Chondrocyte (in vitro differentiated cells): ENCODE measurements at places on chromosomes 16 and 17. TPM values are rescaled to one million over a fixed set of nuclear protein-coding genes. Genes with fewer than 3 reads are reported as not detected.

Gene JMJD8
- 38.8 to 56.5 TPM (median 39.2 TPM) in 3 replicates for total RNA-seq

DNA sequence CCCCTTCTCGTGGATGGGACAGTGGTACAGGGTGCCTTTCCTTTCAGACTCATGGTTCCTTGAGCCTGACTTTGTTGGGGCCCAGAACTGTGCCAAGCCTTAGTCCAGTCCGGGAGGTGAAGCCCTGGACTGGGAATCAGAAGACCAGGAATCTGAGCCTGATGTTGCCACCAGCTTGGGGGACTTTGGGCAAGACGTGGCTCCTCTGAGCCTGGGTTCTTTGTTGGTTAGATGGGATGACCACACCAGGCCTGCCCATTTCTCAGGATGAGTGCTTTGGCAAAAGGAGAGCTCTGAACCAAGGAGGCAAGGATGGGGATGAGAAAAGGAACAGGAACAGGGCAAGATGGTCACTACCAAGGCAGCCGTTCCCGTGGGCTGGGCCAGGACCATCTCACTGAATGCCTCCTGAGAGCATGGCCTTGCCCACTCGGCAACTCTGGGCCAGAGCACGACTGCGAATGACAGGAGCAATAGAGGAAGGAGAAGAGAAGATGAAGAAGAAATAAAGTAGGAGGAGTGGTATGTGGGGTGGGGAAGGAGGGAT is 32.5 kb downstream of the PITPNM3 start:
- peak; percentile 60 for DNase-seq

DNA sequence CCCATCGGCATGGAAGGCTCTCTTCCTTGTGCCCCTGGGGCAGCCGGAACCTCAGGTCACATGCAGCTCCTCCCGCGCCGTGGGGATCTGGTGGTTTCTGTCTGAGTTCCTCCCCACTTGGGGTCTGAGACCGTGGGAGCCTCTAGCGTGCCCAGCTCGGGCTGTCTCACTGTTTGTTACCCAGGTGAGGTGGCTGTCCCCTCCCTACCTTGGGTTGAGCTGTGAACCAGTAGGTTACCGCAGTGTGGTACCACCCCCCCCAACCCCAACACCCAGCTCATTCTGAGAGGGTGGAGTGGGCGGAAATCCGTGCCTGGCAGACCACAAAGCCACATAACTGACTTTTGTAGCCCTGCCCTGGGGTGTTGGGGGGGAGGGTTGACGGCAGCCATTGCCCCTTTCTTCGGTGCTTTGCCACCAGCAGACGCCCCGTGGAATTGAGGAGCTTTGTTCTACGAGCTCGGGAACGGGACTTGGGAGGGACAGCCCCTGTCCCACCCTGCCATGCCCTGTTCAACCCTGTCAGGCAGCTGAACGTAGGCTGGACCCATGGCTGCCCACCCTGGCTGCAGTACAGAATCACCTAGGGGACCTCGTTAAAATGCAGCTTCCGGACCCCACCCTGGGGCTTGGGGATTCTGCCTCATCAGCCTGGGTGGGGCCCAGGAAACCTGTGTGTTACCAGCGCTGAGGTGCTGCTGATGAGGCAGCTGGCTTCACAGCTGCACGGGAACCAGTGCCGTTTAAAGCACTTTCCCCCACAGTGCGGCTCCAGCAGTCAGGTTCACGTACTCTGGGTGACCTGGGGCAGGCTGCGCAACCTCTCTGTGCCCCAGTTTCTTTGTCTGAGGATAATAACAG is 18.5 kb downstream of the RAP1GAP2 start:
- no peak for DNase-seq

DNA sequence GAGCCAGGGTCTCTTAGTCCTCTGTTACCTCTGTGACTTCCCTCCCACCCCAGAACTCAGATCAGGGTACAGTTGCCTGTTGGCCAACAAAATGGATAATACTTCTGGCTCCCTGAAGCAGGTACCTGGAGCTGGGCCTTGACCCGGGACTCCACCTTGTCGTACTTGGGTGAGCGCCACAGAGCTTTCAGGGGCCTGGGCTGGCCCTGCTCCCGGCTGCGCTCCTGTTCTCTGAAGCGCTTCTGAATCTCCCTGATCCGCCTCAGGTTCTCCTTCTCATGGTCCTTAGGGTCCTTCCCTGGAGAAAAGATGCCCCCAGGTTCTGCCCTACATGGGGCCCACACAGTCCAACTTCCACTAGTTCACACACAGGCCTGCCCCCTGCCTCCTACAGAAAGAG is 1.7 kb downstream of the ENKD1 start:
- DNase-seq, result no peak

GRCh38 chr16:65863236-65863635 is 503.3 kb upstream of the CDH5 start:
- DNase-seq, result no peak

Gene MT1M
- total RNA-seq, result 0.35 to 0.59 TPM in 2 of 3 replicates, not detected in the other

Gene CSH2
- total RNA-seq, result 6.9 TPM in 1 of 3 replicates, not detected in the others

GRCh38 chr17:8277317-8277716 is 11.2 kb upstream of the RANGRF start:
- DNase-seq, result no peak

Gene C16orf89
- total RNA-seq, result not detected in 3 replicates

DNA sequence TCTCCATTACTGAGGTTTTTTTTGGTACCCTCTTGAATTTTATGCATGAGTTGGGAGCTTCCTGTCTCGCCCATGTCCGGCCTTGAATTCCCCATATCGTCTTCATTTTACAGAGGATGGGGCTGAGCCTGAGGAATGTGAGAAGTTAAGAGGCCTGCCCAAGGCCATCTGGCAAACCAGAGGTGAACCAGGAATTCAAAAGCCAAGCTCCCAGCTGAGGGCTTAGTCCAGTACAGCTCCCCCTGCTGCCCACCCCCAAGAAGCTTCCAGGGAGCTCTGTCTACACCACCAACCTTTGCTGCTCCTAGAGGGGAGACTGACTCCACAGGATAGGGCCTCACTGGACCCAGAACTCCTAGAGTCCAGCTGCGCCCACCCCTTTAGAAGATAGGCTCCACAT is 20.7 kb upstream of the C16orf78 start:
- no peak for DNase-seq

- no peak for DNase-seq
These were observed 32.4 kb downstream of the SMARCE1 start for GRCh38 chr17:40615068-40615840.

Gene FAM83G
- 3.4 to 9.4 TPM (median 8.2 TPM) in 3 replicates for total RNA-seq

Gene HAGHL
- total RNA-seq, result 7.9 to 20.6 TPM (median 15.0 TPM) in 3 replicates

Gene CD68
- 1.2 to 3.3 TPM (median 2.6 TPM) in 3 replicates for total RNA-seq

DNA sequence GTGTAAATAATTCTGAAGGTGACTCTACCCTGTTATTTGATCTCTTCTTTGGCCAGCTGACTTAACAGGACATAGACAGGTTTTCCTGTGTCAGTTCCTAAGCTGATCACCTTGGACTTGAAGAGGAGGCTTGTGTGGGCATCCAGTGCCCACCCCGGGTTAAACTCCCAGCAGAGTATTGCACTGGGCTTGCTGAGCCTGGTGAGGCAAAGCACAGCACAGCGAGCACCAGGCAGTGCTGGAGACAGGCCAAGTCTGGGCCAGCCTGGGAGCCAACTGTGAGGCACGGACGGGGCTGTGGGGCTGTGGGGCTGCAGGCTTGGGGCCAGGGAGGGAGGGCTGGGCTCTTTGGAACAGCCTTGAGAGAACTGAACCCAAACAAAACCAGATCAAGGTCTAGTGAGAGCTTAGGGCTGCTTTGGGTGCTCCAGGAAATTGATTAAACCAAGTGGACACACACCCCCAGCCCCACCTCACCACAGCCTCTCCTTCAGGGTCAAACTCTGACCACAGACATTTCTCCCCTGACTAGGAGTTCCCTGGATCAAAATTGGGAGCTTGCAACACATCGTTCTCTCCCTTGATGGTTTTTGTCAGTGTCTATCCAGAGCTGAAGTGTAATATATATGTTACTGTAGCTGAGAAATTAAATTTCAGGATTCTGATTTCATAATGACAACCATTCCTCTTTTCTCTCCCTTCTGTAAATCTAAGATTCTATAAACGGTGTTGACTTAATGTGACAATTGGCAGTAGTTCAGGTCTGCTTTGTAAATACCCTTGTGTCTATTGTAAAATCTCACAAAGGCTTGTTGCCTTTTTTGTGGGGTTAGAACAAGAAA is 5.1 kb downstream of the STH start:
- DNase-seq, result no peak

GRCh38 chr16:23408823-23409298 is 44.1 kb downstream of the COG7 start:
- no peak for DNase-seq

DNA sequence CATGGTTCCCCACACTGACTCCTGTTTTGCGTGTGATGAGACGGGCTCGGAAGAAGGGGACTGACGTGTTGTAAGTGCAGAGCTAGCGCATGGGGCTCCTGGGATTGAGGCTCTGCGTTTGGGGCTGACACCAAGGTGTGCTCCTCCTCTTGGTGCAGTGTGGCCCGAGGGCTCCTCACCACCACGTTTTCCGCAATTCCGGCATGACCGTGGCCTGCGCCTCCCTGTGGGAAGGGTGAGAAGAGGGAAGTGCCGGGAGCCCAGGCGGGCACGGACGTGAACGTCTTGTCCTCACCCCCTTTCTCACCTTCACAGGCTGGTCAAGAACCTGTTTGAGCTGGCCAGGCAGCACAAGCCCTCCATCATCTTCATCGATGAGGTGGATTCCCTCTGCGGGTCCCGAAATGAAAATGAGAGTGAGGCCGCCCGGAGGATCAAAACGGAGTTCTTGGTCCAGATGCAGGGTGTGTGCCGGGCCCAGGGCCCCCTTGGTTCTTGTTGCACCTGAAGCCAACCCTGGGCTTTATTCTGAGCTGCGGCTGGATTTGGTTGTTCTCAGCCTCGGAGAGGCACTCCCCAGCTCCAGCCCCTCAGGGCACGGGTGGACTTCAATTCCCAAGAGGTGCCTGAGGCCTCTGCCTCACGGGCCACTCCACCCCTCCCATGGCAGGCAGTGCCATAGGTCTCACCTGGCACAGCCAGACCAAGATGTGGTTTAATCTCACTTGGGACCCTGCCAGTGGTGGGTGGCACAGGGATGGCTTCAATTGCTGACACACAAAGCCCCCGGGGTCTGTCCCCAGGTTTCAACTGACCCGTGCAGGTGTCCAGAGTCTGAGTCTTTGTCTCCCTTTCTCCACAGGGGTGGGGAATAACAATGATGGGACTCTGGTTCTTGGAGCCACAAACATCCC is 8.9 kb downstream of the VPS4A start:
- DNase-seq, result peak; percentile 74

DNA sequence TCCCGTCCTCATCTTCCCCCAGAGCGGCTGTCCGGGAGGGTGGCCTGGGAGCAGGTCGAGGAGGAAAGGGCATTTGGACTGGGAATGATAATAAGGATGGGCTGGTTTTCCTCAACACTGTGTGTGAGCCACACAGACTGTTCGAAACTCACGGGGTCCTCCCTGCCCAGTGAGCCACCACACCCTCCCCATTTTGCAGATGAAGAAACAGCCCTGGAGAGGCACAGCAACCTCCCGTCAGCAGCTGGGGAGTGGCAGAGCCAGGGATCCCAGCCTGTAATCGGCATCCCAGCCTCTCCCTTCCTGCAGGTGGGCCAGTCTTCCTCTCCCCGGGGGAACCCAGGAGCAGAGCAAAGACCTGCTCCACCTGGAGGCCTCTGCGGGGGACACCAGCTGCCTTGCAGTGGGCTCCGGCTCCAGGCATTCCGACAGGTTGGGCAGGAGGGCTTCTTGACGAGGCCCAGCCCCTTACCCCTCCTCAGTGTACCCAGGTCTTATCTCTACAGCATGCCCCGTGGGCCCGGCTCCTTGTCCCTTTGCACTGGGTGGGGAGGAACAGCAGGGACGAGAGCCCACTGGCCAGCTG is 23.8 kb downstream of the ENGASE start:
- DNase-seq, result no peak

- DNase-seq, result peak; percentile 77
These were observed 4.9 kb downstream of the PRCD start for GRCh38 chr17:76544546-76545365.

GRCh38 chr17:47855737-47856136 is 4.8 kb upstream of the SP6 start:
- peak; percentile 15 for DNase-seq

GRCh38 chr16:22648941-22649340 is 138.2 kb downstream of the NPIPB5 start:
- no peak for DNase-seq

DNA sequence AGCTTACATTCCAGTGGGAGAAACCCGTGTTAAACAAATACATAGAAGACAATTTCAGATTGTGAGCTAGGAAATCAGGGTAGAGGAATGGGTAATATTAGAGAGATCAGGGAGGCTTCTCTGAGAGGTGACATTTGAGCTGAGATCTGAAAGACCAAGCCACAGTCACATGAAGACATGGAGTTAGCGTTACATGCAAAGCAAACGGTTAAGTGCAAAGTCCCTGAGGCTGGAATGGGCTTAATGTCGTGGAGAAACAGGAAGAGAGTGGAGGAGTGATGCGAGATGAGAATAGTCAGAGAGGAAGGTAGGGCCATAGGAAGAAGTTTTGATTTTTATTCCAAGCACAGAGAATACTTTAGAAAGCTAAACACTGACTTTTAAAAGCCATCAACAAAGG is 246.1 kb downstream of the IRX3 start:
- DNase-seq, result no peak

GRCh38 chr16:83453977-83454376 is 353.8 kb upstream of the HSBP1 start:
- no peak for DNase-seq

GRCh38 chr17:59719526-59719925 is 12.1 kb downstream of the VMP1 start:
- DNase-seq, result no peak

Gene ITGAX
- not detected in 3 replicates for total RNA-seq

Gene ZNF263
- total RNA-seq, result 22.9 to 28.2 TPM (median 24.6 TPM) in 3 replicates

DNA sequence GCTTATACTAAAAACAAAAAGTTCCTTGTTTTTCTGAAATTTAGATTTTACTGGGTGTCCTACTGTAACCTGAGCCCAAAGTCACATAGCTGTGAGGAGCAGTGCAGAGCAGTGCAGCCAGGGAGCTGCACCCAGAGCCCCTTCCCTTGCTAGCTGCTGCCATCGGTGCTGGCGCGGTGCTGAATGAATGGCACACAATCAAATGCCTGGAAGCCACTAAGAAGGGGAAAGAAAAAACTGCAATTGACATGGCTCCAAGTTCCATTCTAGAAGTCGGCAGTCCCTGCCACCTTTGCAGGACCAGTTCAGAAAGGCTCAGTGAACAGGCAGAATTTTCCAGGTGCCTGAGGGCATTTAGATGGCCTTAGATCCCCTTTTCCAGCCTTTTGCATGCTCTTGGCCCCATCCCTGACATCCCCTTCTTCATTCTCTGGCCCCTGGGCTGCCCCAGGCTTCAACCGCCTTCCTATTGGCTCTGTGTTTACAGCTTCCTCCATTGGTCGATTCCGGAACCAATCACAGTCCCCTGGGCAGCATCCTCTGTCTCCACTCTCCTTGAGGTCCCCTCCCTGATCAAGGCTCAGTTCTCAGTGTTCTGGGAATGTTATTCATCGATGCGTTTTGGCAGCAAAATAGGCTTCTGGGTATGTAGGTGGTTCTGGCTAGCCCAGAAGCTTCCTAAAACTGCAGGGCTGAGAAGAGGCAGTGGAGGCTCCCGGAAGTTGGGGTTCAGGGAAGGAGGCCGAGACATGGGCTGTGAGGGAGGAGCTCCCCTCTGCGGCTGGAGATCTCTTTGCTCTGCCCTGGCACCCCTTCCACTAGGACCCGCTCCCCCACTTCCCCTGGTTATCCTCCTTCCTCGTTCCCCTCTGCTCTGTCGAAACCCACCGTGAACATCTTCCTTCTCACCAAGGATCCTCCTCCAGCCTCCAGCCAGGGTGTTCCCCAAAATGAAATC is 37.9 kb downstream of the ATP2C2 start:
- peak; percentile 56 for DNase-seq

Gene ADGRG3
- total RNA-seq, result not detected in 3 replicates
